ENCODE measurements at places on chromosomes 7 and 10.

DNA sequence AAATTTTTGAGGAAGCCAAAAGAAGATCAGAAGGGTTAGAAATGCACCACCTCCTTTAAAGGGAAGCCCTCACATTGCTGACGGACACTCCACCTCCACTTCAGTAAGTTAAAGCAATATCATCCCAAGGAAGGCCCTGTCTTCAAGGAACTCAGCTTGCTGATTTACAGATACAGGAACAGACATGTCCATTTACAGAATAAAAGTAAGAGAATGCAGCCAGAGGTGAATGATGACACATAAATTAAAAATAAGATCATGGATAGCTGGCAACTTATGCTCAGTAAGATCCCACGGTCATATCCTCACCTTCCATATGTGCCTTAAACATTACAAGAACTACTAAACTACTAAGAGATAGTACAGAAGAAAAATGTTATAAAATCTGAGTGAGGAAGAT is 20.4 kb downstream of the GRB10 start:
- DNase-seq, result no peak

- no peak for DNase-seq
These were observed 119.8 kb upstream of the NPVF start for GRCh38 chr7:25348104-25348503.

- DNase-seq, result no peak
These were observed 66.5 kb downstream of the SYPL1 start for GRCh38 chr7:106045586-106045985.

GRCh38 chr10:48608279-48608681 is 3.4 kb upstream of the ARHGAP22 start:
- DNase-seq, result no peak
